ENCODE measurements at places on chromosomes 7 and 10. TPM values are rescaled to one million over a fixed set of nuclear protein-coding genes. Genes with fewer than 3 reads are reported as not detected.

DNA sequence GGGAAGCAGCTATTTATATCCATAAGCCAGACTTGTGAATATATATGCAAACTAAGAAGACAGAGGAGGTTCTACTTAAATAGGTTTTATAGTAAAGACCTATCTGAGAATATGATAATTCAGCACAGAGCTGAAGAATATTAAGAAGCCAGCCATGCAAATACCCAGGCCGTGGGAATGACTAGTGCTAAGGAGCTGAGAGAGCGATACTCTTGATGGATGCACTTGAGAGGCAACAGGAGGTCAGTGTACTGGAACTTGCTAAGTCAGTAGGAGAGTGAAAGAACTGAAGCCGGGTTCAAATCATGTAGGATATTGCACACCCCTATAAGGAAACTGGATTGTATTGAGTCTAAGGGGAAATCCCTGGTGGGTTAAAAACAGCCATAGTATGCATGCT is 943.6 kb upstream of the MBL2 start:
- no peaks in the 10 kb centered on the region for H3K4me1 ChIP-seq
- DNase-seq = no peak
- H3K4me3 ChIP-seq = no peak overlapping the region
- no peaks in the 10 kb centered on the region for H3K27me3 ChIP-seq
- H3K27ac ChIP-seq = no peak overlapping the region
- H3K36me3 ChIP-seq = no peaks in the 10 kb centered on the region

Gene MRLN
- total RNA-seq = 1.6 TPM

- peaks cover 13% of the 10 kb centered on the region for H3K4me1 ChIP-seq
- no peak for DNase-seq
- no peaks in the 10 kb centered on the region for H3K27me3 ChIP-seq
- H3K4me3 ChIP-seq = no peak overlapping the region
Observed at GRCh38 chr10:73653701-73654100, 2.1 kb downstream of the SYNPO2L start.

Gene NUTM2E
- 0.88 TPM for total RNA-seq

Gene ZNF212
- total RNA-seq = 6.8 TPM

Gene ITIH5
- total RNA-seq = 132 TPM

GRCh38 chr7:78747592-78747991 is 705.9 kb downstream of the MAGI2 start:
- no peaks in the 10 kb centered on the region for H3K36me3 ChIP-seq
- H3K4me3 ChIP-seq = no peak overlapping the region
- no peak overlapping the region for H3K27ac ChIP-seq
- H3K4me1 ChIP-seq = no peaks in the 10 kb centered on the region

GRCh38 chr7:128388145-128388485 is 21.7 kb downstream of the IMPDH1 start:
- no peak overlapping the region for H3K27ac ChIP-seq
- peaks cover 25% of the 10 kb centered on the region for H3K4me1 ChIP-seq
- peaks cover 5% of the 10 kb centered on the region for H3K27me3 ChIP-seq
